Vagina (tissue), 2 donors: ENCODE measurements at places on chromosomes 13 and 19.

DNA sequence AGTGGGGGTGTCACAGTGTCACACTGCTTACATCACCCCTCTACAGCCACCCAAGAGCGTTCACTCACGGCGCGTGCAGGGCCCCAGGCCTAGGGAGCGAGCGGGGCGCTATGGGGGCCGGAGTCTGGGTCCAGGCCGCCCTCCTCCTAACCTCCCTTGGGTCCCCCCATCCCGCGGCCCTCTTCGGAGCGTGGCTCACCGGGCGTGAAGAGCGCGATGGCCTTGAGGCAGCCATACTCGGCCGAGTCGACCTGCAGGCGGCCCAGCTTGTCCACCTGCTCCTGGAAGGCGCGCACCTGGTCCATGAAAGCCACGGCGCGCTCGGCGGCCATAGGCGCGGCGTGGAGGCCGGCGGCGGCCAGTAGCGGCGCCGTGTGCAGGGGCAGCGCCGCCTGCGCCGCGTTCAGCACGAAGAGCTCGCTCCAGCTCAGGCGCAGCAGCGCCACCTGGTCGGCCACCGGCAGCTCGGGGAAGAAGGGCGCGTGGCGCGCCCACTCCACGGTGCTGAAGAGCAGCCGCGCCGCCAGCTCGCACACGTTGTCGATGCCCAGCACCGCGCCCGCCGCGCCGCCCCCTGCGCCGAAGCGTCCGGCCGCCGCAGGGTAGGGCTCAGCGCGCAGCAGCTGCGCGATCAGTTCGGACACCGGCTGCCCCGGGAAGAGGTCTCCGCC, 9.4 kb downstream of the OCEL1 start:
- DNase-seq, result no peak

- no peak for DNase-seq
Observed at GRCh38 chr13:27401210-27401609, 23.2 kb upstream of the GTF3A start.

DNA sequence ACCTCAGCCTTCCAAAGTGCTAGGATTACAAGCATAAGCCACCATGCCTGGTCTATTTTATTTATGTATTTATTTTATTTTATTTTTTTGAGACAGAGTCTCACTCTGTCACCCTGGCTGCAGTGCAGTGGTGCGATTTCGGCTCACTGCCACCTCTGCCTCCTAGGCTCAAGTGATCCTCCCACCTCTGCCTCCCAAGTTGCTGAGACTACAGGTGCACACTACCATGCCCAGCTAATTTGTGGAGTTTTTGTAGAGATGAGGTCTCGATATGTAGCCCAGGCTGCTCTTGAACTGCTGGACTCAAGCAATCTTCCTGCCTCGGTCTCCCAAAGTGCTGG, 10.3 kb upstream of the ADGRE5 start:
- no peak for DNase-seq

GRCh38 chr19:43789029-43789428, 8.3 kb upstream of the KCNN4 start:
- DNase-seq, result no peak

DNA sequence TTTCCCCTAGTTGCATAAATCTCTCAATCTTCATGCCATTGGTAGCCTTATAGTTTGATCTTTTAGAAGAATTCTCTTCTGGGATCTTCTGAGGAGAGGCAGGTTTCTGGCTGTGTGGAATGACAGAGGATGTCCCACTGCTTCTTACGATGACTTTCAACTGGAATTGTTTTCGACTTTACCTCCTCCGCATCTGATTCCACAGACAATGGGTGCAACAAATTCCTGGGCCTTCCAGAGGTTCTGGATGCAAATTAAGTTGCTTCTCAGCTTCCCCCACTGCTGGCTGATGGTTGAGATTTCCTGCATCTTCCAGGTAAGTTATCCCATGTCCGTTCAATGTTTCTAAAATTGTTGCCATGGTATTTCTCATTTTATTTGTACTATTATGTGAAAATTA, 142.3 kb upstream of the TSC22D1 start:
- no peak for DNase-seq

- DNase-seq, result no peak
Observed at GRCh38 chr19:21463449-21464105, 41.8 kb upstream of the ZNF429 start.

DNA sequence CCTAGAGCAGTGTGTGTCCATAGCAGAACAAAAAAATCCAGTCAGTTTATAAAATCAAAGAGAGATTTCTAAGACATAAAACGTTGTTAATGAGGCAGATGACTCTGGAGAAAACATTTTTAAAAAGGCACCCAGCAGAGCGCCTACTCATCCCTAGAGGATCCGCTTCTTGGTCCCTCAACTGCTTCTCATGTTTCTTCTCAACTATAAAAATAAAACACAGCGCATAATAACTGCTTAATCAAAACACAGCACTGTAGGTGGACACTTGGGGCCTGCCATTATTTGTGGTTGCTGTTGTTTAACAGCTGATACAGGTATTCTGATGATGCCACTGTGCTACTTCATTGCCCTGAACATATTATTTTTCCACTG, 347.9 kb downstream of the FGF9 start:
- DNase-seq, result no peak

DNA sequence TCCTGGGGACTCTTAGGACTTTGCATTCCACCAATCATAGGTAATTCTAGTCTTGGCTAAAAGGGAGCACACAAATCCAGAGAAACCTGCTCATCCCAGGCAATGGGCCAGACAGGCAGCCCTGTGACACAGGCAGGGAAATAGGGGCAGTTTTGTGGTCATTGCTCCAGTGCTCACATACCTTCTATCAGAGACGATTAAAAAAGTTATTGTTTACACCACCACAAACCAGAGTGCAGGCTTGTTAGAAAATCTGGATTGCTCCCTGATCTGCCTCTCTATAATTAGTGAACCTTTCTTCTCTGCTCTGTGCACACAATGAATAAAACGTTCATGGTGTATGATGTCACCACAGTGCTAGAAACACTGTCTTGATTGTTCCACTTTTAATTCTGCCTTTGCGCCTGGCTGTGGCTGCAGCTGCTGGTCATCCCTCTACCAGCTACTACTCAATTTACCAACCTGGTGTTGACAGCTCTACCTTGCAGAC, 121.6 kb upstream of the SPATA13 start:
- no peak for DNase-seq
